ENCODE measurements at places on chromosomes 6 and 20.
A peak's percentile ranks its signal among the peaks of the same experiment; 100 is the strongest.

- no peak for DNase-seq
Observed at GRCh38 chr6:151870375-151870774, 62.9 kb downstream of the ESR1 start.

- peak; percentile 63 for DNase-seq
Observed at GRCh38 chr6:100203400-100203799, 209.4 kb upstream of the MCHR2 start.

- no peak for DNase-seq
Observed at GRCh38 chr6:3456898-3457709, at the start of gene SLC22A23. SLC22A23 (minus strand) TSS chr6:3457050; CDS start chr6:3456559, 491 bp downstream.

- no peak for DNase-seq
Observed at GRCh38 chr6:112357791-112358190, 10.7 kb downstream of the RFPL4B start.

DNA sequence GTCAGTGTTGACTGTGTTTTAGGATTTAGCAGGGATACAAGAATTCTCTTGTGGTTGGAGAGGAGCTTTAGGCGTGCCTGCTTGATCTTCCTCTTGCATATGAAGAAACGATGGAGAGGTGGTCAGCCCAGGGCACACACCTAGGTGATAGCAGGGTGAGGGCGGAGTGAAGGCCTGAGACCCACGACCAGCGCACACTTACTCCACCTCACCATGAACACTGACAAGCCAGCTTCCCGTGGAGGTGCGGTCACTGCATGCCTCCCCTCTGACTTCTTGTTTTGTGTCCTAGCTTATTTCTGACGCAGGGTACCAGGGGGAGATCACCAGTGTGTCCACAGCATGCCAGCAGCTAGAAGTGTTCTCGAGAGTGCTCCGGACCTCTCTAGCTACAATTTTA, 8.1 kb downstream of the NELFCD start:
- no peak for DNase-seq
